ENCODE measurements at places on chromosomes 12 and 14.
A peak's percentile ranks its signal among the peaks of the same experiment; 100 is the strongest.

DNA sequence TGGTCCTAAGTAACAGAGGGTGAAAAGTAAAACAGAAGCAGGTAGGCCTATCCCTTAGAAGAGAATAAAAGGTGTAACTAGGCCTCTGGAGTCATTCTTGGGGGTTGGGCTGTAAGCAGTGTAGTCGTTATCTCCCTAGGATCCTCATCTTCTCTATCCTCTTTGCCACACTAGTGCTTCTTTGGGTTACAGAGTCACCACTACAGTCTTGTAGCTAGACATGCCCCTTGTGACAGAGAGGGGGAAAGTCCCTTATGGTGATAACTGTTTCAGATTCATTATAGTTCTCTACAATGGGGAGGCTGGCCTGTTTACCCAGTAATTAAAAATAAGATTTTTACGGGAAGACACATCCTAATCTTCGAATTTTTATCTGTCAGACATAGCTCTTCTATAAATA, 16.4 kb upstream of the SRP54 start:
- DNase-seq, result no peak

- DNase-seq, result no peak
Observed at GRCh38 chr12:65665817-65666216, 158.5 kb upstream of the HMGA2 start.

GRCh38 chr14:68977718-68978171, 1.4 kb downstream of the ACTN1 start:
- DNase-seq, result peak; percentile 83

DNA sequence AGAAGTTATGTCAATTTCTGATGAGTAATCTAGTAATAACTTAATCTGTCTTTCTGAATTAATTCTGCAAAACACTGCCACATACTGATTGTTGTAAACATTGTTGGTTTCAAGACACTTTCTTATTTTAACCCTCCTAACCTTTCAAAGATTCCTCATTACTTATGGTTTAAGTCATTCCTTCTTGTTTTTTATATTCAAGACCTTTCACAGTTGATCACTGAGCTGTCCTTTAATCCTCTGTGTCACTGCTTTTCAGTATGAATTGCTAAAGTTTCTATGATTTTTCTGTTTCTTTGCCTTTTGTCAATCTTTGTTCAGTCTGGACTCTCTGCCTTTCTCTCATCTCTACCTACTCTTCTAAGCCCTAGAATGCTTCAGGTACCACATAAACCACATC, 164.7 kb downstream of the RAD51B start:
- DNase-seq, result no peak

GRCh38 chr12:1530592-1531152, 63.7 kb downstream of the FBXL14 start:
- no peak for DNase-seq

DNA sequence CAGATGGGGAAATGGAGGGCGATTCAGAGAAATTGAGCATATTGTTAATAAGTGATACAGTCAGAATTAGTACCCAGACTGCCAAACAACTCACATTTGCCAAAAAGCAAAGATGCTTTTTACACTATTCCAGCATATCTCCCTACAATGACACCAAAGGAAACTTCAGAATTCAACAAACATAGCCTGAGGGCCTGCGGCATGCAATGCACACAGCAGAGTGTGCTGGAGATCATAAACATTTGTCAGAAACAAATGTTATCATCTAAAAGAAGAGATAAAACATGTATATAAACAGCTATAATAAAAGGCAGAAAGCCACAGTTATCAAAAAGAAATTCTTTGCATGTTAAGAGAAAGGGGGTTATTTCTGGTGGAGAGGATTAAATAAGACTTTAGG, 20.1 kb upstream of the GARIN6 start:
- no peak for DNase-seq

- DNase-seq, result no peak
Observed at GRCh38 chr14:67370830-67371229, 10.7 kb downstream of the EIF2S1 start.

DNA sequence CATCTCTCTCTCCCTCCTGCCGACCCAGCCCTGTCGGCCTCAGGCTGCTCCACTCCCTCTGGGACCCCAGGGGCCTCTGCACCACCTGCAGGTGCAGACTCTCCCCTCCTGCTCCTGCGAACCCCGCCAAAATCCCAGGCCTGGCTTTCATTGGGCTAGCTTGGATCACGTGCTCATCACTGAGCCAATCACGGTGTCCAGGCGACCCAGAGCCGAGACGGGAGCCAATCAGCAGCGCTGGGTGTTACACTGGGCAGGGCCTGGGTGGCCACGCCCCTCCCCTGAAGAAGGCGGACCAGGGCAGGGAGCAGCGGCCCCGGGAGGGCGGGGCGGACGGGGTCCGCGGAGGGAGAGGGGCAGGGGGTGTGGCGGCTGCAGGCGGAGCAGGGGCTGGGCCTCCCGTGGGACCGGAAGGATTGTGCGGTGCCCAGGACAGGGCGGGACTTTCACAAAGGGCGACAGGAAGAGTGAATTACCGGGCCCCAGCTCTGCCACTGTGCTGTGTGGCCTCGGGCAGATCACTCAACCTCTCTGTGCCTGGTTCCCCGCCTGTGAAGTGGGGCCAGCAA, 66.6 kb upstream of the FBRSL1 start:
- no peak for DNase-seq

DNA sequence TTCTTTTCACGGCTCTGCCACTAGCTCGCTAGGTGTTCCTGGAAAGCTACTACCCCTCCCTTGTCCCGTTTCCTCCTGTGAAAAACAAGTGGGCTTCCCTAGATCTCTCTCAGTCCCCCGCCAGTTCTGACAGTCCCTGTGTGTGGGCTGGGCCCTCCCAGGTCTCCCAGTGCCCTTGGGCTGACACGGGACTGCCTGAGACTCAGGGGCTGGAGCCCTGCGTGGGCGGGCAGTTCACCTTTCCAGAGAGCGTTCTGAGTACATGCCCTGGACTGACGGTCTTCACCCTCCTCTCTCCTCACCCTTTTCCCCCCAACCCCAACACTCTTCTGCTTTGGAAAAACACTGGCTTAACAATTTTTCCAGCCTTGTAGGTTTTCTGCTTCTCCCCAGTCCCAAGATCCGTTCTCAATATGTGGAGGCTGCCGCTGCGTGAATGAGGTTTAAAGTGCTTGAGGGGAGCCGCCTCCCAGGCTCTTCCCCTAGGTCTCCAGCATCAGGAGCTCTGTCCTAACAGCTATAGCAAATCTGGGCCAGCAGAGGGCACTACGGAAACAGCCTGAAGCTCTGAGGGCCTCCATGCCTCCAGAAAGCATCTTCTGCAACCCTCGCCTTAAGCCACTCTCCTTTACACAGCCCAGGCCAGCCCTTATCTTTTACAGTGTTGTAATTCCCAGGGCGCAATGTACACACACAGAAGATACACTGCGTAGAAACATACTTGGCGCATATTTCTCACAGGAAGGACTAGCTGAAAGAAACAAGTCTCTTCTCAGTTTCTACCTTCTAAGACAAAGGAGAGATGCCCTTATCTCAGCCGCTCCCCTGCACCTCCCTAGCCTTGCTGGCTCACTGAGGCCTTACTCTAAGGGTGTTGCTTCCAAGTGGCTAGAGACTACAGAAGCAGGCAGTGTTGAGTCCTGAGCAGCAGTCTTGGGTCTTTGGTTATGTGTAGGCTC, 10.4 kb upstream of the DCD start:
- DNase-seq, result peak; percentile 59

- DNase-seq, result no peak
Observed at GRCh38 chr12:110775997-110776396, 33.3 kb upstream of the PPP1CC start.

GRCh38 chr14:88733121-88733520, 59.6 kb downstream of the EML5 start:
- no peak for DNase-seq

DNA sequence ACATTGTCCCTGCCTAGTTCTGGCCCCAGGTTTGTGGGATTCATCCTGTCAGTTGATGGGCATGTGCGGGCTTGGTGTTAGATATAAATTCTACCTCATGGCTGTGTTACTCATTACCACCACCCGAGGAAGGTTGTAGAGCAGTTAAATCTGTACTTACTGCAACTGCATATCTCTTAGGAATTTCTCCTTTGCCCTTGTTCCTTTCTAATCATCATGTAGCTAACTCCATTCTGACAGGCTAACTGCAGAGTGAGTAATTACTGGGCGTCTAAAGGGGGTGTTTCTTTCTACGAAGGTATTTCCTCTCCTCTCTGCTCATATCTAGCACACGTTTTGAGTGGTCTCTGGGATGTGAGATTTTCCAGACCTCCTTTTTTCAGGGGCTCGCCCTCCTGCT, 1076.7 kb downstream of the TMTC2 start:
- DNase-seq, result no peak

DNA sequence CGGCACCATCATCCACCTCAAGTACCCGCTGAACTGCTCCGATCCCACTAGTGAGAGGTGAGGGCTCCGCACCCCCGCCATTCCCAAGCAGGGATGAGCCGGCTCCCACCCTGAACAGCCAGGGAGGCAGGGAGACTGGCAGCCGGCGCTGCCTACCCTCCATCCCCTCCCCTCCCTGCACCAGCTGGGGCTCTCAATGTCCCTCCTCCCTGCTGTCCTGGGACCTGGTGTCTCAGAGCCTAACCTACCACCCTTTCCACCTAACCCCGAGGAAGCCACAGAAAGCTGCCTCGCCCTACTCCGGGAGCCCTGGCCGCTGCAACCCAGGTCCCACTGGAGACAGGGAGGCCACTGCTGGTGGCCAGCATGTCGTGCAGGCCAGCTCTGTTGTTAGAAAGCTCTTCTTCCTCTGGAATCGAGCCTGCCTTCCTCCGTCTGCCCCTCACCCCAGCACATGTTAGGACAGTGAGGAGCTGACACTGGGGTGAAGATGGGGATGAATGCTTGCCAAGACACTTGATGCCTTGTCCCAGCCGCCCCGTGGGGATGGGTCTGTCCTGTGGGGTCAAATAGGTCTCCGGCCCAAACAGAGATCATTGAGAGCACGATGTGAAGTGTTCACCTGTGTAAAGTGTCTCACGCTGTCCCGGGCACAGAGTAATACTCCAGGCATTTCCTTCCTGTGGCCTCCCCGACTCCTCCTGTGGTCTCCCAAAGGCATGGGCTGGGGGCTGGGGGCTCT, 1.1 kb downstream of the PTPN6 start:
- DNase-seq, result no peak

DNA sequence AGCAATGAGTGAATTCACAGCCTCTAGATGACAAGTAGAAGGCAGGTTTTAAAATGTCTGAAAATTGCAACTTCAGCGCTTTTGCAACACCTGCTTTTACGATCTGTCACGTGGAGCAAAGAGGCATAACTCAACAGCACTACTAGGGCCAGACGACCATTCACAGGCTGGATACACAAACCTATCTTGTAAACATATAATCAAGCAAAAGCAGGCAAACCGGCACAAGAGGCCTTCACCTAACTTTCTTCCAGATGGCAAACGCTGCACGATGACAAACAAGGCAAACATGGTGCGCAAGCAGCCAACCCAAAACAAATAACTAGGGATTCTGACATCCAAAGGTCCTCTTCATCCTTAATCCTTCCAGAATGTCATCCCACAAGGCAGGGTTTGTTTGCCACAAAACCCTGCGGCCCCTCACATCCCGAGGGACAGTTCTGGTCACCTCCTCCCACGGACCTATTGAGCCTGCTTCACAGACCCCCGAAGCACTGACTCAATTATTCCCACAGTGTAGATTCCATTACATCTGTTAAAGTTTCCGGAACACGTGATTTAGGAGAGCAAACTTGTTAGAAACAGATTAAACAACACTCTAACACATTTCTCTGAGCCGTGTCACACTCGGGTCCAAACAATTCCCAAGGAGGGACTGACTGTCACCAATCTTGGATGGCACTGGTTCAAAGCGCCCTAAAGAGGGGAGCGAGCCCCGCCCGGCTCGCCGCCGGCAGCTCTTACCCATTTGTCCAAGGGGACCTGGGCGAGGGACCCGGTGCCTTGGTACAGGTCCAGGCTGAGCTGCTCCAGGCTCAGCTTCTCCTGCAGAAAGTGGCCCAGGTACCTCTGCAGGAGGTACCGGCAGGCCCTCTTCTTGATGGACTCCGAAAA, 823 bp downstream of the ATG2B start:
- DNase-seq, result peak; percentile 43

Data from Calu3 (cell line).